ENCODE measurements at places on chromosomes 5 and 9.

DNA sequence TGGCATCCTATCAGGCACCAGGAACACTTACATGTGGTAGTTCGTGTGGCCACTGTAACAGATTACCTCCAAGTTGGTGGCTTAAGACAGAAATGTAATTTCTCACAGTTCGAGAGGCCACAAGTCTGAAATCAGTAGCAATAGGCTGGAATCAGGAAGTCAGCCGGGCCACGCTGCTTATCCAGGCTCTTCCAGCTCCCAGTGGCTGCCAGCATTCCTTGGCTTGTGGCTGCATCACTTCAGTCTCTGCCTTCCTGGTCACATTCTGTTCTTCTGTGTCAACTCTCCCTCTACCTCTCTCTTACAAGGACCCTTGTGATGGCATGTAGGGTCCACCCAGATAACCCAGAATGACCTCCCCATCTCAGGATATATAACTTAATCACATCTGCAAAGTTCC is 78.7 kb upstream of the MSX2 start:
- DNase-seq = no peak

DNA sequence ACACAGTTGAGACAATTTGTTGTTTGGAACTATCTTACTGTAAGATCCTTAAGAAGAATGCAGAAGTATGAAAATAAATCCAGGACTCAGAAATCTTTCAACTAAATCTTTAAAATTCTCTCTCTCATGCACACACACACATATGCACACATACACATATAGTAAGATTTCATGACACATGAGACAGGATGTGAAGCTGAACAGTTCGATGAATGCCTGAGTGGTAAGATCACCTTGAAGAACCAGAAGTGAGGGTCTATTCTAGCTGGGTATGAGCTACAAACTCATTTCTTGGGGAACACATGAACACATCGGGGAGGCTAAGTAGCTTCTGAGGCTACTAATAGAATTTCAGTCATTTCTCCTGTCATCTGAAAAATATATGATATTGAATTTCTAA is 153.6 kb downstream of the TMC1 start:
- peak; percentile 36 for DNase-seq

DNA sequence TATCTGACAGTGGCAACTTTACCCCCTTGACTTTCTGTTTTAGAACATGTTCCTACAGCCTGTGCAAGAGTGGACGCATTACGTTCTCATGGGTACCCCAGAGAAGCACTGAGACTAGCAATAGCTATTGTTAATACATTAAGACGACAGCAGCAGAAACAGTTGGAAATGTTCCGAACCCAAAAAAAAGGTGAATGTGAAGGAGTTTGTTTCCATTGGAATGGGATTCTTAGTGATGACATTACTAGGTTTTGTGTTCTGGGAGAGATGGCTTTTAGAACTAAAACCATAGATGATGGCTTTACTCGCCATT is 194.1 kb downstream of the ZSWIM6 start:
- no peak for DNase-seq

- peak; percentile 32 for DNase-seq
These were observed 408.8 kb downstream of the ENC1 start for GRCh38 chr5:74231697-74232096.

GRCh38 chr5:115577741-115578140 is 24.5 kb downstream of the TICAM2 start:
- DNase-seq = no peak

- DNase-seq = no peak
These were observed 46.8 kb downstream of the ITGA2 start for GRCh38 chr5:53035868-53036381.

- DNase-seq = no peak
These were observed 88.6 kb downstream of the PPP2R2B start for GRCh38 chr5:146789712-146790653.

GRCh38 chr5:95859661-95860060 is 37.1 kb upstream of the GLRX start:
- no peak for DNase-seq

DNA sequence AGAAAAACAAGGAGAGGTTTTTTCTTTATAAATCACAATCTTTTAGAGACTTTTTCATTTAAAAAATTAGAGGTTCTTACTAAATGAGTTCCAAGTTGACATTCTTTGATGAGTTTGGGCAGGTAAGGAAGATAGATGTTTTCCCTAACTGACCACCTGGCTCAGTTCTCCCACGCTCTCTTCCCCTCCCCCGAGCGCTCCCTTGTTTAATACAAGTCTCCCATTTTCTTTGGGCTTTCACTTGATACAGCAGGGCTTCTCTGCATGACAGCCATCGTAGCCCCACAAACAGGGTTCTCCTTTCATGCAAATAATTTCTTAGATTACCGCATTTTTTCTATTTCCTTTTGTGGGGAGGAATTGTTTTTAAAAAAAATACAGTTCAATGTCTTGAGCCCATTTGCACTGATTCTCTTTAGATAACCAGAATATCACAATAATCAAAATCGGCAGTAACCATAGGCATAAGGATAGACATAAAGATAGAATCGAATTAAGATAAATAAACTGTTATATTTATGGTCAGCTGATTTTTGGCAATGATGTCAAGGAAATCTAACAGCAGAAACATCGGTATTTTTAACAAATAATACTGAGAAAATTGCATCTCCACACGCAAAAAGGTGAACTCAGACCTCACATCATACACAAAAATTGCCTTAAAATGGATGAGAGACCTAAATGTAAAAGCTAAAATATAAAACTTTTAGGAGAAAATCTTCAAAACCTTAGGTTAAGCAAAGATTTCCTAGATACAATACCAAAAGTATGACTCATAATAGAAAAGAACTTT is 325.4 kb downstream of the PIK3R1 start:
- no peak for DNase-seq

DNA sequence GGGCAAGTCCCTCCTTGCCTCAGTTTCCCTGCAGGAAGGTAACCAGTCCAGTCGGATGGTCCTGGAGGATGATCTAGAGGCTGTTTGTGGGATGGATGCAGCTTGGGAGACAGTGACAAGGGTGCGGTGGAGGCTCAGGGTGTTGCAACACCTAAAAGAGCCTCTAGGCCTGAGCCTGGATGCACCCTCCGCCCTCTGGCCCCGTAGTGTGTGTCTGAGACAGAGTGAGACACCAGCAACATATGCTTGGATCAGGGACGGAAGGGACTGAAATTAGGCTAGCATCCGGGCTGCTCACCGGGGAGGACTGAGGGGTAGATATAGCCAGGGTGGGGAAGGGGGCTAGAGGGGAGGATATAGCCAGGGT is 1.1 kb downstream of the CRAT start:
- no peak for DNase-seq

DNA sequence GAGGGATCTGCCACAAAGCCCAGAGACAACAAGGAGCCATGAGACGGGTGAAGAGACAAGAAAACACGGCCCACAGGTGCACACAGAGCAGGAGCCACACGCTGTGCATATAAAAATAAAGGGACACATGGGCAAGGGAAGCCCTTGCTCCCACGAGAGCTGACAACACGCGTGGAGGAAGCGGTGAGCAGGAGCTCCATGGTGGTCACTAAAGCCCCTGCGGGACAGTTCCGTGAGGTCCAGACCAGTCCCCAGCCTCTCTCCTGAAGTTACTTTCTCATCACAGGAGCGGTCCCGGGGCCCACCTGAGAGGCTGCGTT is 90.7 kb downstream of the CAMSAP1 start:
- no peak for DNase-seq

- DNase-seq = no peak
These were observed 185.9 kb downstream of the SEMA6A start for GRCh38 chr5:116388564-116389258.

GRCh38 chr9:33320568-33321261 is 30.4 kb downstream of the NFX1 start:
- DNase-seq = peak; percentile 95
